ENCODE measurements at places on chromosomes 5 and 9.

DNA sequence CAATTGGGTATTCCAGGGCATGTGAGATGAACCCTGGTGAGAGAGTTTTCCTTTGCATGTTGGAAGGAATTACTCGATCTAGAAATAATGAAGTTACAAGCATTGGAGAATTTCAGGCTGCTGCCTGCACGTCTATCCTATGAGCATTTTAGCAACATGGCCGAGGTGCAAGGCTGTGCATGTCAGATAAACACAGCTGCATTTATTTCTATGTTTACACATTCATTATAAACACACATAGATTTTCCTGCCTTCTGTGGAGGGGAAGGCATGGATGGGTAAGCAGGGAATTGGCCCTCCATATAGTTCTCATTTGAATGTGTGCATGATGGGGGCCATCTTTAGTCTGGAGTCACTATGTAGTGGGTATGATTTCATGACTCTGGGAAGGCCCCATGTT is 42.3 kb downstream of the AOPEP start:
- DNase-seq = no peak

DNA sequence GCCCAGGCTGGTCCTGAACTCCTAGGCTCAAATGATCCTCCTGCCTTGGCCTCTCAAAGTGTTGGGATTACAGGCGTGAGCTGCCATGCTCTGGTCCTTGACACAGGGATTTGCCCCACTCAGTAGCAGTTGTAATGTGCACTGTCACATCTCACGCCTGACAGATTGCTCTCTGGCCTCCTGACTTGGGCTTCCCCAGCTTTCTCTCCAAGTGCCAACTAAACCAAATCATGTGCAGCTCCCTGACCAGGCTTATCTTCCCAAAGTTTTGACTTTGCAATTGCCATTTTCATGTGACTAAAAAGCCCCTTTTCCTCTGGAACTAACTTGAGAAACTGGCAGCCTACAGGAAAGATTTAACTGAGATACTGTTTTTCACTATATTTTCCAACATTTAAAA is 10.7 kb downstream of the RPL26L1 start:
- DNase-seq = no peak

- no peak for DNase-seq
Observed at GRCh38 chr5:37189355-37189754, 59.8 kb downstream of the CPLANE1 start.

- no peak for DNase-seq
Observed at GRCh38 chr9:137126786-137127185, 12.2 kb upstream of the GRIN1 start.

- DNase-seq = no peak
Observed at GRCh38 chr5:10913181-10913810, 152.3 kb upstream of the DAP start.

DNA sequence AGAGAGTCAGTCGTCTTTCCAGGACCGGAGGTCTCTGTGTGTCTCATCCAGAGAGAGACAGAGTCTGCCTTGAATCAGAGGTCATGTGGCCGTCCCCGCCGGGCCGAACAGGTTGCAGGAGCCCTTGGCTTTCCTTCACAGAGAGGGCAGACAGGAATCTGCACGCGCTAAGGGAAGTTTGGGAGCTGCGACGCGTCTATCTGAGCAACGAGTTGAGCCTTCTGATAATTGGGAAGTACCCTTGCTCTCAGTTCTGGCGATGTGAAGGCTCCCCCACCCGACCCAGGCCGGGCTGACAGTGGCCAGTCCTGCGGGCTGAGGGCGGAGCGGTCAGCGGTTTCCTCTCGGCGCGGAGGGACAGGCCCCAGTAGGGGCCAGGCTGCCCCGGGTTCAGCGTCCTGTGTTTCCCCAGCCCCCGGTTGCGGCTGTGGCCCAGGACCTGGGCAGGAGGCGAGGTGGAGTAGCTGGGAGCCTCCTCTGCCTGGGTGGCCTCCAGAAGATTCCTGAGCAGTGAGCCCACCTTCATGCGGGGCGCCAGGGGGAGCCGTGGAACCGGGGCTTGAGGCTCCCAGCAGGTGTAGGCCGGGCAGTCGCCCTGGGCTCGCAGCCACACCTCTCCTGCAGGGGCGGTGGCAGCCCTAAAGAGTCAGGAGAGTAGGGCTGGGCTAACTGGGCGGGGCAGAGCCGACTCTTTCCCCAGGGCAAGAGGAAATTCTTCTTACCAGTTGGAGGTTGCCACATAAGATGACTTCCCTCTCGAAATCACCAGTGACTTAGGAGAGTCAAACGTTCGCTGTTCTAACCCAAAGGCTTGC is 13.9 kb downstream of the NR2F1 start:
- DNase-seq = no peak

- no peak for DNase-seq
Observed at GRCh38 chr5:151684690-151685361, 1.9 kb downstream of the SPARC start.

DNA sequence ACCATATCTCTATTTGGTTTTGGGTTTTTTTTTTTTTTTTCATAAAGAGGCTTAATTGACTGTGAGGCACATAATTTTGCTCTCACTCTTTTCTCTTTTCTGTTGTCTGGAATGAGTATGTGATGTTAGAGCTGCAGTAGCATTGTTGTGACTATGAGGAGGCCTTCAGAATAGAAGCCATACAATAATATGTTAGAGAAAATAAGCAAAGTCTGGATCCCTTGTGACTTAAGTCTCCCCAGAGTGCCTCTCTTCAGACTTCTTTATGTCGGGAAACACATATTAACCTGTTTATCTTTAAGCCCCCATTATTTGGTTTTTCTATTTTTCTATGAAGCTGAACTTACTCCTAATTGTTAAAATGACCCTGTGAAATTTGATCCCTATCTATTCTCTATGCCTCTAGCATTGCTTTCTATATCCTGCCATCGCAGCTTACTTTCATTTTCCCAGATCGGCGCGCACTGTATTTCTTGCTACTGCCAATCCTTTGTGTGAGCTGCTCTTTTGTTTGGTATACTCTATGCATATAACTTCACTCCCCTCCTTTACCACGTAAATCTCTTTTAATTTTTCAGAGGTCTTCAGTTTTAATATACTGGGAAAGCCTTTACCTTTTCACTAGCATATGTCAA is 372.5 kb upstream of the KCNN2 start:
- DNase-seq = no peak

GRCh38 chr9:16312116-16312515 is 558.4 kb downstream of the BNC2 start:
- DNase-seq = no peak

DNA sequence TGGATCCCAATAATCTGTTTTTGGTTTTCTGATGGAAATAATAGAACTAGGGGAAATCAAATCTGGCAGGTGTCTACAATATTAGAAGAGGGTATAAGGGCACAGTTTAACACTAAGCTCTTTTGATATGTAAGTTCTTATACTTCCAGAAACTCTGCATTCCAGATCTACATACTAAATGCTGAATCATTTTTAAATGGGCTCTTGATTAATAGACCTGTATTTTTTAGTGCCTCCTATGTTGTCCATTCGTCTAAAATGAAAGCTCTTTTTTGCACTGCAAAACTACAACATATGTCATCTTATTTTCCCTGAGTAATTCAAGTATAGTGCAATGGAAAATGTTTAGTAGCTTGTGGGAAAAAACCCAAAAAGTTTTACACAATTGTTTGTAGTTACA is 44.2 kb downstream of the NR6A1 start:
- DNase-seq = no peak

DNA sequence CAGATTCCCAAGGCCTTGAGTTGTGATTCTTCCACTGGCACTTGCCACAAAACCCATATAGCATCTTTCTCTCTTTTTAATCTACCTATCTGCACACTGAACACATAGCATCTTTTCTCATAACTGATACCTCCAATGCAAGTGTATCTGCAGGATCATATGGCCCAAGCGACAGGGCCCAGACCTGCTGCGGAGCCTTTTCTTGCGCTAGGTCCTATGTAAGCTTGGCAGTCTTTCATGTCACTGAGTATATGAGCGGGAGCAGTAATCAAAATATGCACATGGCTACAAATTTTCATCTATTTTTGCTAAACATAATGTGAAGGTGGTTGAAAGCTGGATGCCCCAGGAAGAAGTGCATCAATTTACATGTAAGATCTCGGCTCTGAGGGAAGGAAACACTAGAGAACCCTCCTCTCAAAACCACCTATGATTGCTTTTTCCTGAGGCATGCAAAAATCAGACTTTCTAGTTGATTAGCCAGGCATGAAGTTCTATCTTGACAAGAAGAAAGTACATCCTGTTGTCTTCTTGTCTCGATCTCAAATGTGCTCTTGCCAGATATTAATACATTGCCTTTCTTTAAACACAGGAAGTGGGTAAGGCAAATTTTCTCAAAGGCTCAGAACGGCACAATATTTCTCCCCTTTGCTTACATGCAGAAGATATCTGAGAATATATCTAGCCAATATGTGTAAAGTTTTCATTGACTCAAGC is 26.9 kb upstream of the CEMIP2 start:
- no peak for DNase-seq

DNA sequence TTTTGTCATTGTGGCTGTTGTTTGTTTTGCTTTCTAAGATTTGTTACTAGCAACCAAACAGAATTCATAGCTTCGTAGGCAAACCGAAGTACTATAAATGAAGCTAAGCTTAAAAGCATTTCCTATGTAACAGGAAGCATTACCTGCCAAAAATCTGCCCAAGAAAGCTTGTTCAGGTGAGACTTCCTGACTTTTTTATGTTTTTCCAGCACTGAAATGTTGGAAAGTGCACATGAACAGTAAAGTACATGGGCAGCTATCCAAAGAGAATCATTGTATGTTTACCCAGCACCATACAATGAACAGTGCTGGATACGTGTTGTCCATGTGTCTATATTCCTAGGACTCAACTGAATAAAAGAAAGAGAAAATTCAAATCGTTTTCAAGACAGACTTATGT is 247.1 kb downstream of the NFIB start:
- DNase-seq = no peak

DNA sequence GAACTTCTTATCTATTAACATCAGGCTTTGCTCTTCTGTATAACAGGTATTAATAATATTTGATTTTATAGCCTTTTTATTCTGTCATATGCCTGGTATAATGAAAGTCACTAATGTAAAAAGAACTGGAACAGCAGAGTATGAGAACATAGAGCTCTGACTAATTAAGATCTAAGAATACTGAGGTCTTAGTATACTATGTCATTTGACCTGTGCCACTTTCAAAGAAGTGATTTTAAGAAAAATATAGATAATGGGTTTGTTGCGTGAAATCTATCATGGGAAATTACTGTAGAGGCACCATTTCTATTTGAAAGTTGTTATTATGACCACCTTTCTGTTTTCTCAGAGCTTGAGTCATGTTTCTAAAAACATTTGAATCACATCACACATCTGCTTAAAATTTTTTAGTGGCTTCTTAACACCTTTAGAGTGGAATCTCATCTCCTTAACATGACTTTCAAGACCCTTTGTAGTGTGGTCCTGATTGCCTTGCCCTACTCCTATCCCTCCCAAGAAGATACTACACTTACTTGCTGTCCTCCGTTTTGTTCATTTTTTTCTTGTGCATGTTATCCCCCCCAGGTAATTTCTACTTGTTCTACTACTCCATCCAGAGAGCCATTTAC is 14.3 kb downstream of the WDR36 start:
- no peak for DNase-seq

DNA sequence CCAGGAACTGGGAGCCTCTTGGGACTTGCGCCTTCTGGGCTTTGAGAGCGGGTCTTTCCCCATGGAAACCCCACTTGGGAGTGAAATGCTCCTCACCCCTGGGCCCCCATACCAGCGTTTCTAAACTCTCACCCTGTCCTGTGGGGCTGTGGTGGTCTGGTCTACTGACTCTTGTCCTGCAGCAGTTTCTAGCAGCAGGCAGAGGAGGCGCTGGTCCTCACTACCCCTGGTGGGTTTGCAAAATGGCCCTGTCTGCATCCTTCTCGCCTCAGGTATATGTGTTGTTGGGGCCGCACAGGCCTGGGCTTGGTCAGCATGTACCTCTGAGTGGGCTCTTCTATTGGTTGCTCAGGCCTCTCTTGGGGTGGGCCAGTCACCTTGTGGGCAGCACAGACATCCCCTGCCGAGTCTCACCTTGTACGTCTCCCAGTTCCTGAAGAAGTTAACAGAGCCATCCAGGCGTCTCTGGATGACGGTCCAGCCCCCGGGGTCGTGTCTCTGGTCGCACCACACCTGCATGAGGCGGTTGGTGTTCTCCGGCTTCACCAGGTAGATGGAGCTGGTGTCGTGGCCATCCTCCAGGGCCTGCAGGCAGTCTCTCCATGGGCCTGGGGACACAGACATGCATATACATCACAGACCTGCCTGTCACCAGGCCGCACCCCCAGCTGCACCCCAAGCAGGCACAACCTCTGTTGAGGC is 29.0 kb downstream of the ANGPTL2 start:
- no peak for DNase-seq

GRCh38 chr5:137507150-137507549 is 8.0 kb upstream of the SPOCK1 start:
- DNase-seq = no peak

GRCh38 chr9:132135456-132135855 is 26.4 kb upstream of the NTNG2 start:
- DNase-seq = no peak

DNA sequence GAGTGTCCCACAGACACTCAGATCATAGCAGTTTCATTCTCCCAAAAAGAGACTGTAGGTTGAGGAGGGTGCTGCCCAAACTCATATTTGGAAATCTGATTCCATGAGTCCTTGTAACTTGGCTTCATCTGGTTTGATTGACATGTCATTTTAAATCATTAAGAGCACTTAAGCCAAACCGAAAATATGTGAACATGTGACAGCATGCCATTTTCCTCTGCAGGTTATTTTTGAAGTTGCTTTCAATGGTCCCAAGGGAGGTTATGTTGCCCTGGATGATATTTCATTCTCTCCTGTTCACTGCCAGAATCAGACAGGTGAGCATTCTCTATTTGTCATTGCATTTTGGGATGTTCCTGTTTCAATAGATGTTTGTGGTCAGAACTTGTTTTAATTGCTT is 87.6 kb downstream of the MAMDC2 start:
- no peak for DNase-seq

- DNase-seq = no peak
Observed at GRCh38 chr5:141633871-141634561, 2.6 kb downstream of the HDAC3 start.

DNA sequence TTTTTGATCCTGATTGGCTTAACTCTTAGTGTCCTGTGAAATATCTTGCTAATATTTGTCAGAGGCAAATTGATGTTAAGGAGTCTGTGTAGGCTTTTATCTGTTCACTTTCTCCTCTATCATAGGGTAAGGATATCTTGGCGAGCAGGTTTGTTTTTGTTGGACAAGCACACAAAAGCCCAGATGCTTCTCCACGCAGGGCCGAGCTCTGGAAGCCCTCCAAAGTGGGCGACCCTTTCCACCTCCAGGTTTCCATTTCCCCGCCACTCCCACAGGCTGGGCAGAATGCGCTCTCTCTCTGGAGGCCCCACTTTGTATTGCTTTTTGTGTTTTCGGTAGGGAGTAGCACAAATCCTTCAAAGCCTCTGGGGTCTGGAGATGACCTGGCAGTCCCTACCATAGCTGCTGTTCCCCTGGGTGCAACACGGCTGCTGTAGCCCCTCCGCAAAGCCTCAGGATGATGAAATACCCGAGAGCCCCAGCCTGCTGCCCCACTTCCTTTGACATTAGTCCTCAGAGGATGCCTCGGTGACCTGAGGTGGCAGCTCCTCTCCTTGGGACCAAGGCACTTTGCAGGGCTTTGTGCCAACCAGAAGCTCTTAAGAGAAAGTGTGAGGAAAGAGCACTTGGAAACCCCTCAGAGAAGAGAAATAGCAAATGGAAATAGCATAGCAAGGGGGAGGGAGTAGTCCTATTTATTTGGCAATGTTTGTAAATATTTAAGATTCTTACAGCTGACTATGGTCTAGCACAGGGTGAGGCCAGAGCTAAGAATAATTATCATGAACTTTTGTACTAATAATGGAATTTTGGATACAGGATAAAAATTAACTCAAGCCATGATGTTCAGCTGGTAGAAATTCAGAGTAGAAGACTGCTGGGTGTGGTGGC is 122.8 kb downstream of the ARHGEF28 start:
- no peak for DNase-seq

Data from NCI-H460 (cell line).